ENCODE measurements at places on chromosomes 11 and 22.

- peak; percentile 86 for DNase-seq
Measured at GRCh38 chr11:1262172-1263006, 39.5 kb downstream of the MUC5B start.

GRCh38 chr11:87030458-87031054 lies 7.2 kb upstream of the TMEM135 start:
- DNase-seq, result no peak

DNA sequence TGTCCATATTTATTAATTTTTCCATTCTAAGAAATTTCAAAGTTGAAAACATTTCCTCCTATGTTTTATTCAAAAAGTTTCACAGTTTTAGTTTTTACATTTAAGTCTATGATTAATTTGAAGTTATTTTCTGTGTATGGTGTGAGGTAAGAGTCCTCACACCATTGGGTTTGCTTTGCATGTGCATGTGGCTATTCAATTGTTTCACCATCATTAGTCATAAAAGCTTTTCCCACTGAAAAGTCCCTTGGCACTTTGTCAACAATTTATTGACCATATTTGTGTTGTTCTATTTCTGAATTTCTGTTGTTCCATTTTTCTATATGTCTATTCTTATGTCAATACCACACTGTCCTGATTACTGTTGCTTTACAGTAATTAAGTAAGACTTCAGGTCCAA lies 186.5 kb downstream of the KIF18A start:
- DNase-seq, result no peak

DNA sequence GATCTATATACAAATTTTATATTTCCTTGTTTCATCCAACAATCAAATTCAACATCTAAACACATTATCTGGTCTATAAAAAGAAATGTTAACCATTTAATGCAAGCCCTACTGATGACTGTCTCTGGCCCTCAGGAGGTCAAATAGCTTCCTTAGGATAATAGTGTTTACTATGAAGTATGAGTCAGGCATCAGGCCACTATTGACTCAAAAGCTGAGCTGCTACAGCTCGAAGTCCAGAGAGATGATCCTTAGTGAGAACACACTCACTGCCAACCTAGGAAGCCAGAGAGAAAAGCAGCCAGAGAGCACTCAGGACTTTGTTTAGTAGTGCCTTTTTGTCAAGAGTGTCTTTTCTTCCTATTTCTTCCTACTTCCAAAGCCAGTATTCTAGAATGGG lies 171.8 kb downstream of the SOX6 start:
- no peak for DNase-seq

GRCh38 chr11:93988455-93988854 lies 32.7 kb upstream of the HEPHL1 start:
- DNase-seq, result no peak

- no peak for DNase-seq
Measured at GRCh38 chr11:17458268-17458667, 18.4 kb downstream of the ABCC8 start.

DNA sequence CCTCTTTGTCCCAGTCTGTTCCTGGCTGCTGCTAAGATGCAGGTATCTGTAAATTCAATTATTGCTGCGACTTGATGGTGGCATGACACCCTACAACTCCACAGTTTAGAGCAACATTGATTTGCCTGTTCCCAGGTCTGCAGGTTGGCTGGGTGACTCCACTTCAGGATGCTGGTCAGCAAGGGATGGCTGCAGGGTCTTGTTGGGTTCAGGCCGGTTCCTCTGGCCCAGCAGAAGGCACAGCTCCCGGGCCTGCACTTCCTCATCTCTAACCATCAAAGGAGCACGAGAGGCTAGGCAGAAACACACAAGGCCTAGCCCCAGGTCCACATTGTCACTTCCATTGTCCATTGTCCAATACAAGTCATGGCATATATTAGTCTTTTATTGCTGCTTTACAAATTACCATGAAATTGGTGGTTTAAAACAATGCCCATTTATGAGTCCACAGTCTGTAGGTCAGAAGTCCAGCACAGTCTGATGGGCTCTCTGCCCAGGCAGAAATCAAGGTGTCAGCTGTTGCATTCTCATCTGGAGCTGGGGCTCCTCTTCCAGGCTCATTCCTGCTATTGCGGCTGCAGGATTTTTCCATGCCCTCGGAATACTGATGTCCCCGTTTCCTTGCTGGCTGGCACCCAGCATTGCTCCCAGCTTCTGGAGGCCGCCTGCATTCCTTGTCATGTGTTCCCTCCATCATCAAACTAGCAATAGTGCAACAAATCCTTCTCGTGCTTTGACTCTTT lies 96.6 kb upstream of the LMO1 start:
- no peak for DNase-seq

All from activated T-cell treated with anti-CD3 and anti-CD28 coated beads, Interleukin-2, amount 50 U/mL, for 1 hour (primary cell).